H9 (cell line): ENCODE measurements at places on chromosomes 16 and 17. TPM values are rescaled to one million over a fixed set of nuclear protein-coding genes. Genes with fewer than 3 reads are reported as not detected.

- H3K36me3 ChIP-seq = no peaks in the 10 kb centered on the region
- no peaks in the 10 kb centered on the region for H3K4me1 ChIP-seq
- no peak overlapping the region for H3K4me3 ChIP-seq
- no peak for DNase-seq
- H3K27me3 ChIP-seq = no peaks in the 10 kb centered on the region
Measured at GRCh38 chr17:40912486-40913210, 24.8 kb downstream of the KRT23 start.

Gene CHD9NB
- 2.6 and 3.3 TPM in 2 replicates for total RNA-seq

Gene GPR142
- total RNA-seq = 0.33 TPM in 1 of 2 replicates, not detected in the other

DNA sequence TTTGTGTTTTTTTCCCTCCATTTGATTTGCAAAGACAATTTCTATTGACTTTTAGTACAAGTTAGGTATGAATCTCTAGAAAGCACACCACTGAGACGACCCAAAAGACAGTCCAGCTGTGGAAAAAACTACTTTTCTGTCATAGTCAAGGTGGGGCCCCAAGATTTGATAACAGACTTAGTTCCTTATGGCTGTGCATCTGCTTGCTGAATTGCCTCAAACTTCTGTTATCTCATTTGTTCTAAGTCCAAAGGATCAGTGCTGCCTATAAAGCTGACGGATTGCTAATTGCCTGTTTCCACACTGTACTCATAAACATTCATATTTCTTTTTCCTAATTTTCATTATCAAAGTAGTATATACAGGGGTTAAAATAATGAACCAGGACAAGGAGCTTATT lies 180.8 kb downstream of the SPECC1 start:
- peak overlapping the region; percentile 16; the same call in 1 of the 2 replicates for H3K4me3 ChIP-seq
- H3K36me3 ChIP-seq = peaks cover 17% of the 10 kb centered on the region
- H3K27me3 ChIP-seq = no peaks in the 10 kb centered on the region
- peaks cover 21% of the 10 kb centered on the region for H3K4me1 ChIP-seq
- DNase-seq = no peak
- peak overlapping the region; percentile 24 for H3K27ac ChIP-seq

DNA sequence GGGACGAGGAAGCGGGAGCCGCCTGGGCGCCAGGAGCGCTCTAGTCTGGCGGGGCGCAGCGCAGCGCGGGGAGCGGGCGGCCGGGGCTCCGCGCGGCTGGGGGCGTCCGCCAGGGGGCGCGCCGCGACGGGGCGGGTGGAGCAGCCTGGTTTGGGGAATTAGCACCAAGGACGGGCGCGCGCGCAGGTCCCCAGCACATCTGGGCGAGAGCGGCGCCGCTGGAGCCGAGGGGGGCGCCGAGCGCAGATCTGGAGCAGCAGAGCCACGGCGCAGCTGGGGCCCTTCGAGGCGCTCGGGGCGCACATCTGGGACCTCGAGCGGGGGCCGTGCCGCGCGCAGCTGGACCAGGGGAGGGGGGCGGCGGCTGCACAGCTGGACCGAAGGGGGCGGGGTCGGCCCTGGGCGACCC lies at the start of gene NXPH3:
Gene NXPH3, plus strand, starts transcription at position 193 of the 409 bp plus-strand sequence. CDS start 349 bp downstream, outside the sequence.
- DNase-seq = peak; percentile 94
- no peaks in the 10 kb centered on the region for H3K36me3 ChIP-seq
- H3K27me3 ChIP-seq = peaks cover 3% of the 10 kb centered on the region; the same call in 1 of the 2 replicates
- H3K27ac ChIP-seq = no peak within 1 kb of the TSS
- peaks cover 3% of the 10 kb centered on the region; the same call in 1 of the 2 replicates for H3K4me1 ChIP-seq

Gene PRAC1
- not detected in 2 replicates for total RNA-seq

Gene MSLN
- total RNA-seq = 0.22 and 0.31 TPM in 2 replicates

DNA sequence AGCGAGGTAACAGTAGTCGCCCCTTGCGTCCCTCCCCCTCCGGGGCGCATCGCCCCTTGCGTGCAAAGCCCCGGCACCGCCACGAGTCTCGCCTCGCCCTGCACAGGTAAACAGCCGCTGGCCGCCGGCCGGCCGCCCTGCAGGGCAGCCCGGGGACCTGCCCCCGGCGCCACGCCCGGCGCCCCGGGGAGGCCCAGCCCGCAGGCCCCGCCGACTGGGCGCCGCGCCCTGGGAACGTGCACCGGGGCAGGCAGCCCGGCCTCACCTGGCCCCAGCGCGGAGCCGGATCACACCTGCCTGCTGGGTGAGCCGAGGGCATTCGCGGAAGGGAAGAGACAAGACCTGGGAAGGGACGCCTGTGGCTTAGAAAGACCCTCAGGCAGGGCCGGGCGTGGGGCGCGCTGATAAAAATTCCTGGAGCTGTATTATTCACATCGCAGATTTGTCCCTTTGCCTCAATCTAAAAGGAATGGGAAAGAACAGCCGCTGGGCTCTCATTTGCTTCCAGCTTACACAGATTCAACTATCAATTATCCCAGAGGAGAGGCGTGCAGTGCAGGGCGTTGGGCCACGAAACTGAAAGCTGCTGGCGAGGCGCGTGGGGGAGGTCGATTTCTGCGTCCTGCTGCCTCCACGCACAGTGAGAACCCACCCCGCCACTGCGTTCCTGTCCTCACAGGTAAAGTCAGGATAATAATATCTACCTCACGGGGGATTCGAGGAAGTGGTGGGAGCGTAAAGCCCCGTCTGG lies 451.9 kb downstream of the SLC39A11 start:
- no peaks in the 10 kb centered on the region for H3K36me3 ChIP-seq
- H3K27ac ChIP-seq = no peak overlapping the region
- no peaks in the 10 kb centered on the region for H3K4me1 ChIP-seq
- H3K27me3 ChIP-seq = no peaks in the 10 kb centered on the region
- DNase-seq = no peak
- no peak overlapping the region for H3K4me3 ChIP-seq

GRCh38 chr17:73302189-73302588 lies 9.6 kb downstream of the CDC42EP4 start:
- H3K36me3 ChIP-seq = no peaks in the 10 kb centered on the region; the same call in 1 of the 2 replicates
- H3K27ac ChIP-seq = no peak overlapping the region
- no peak for DNase-seq

- H3K36me3 ChIP-seq = 0 out of 2 replicates have a peak, but pooled peaks cover 3% of the 10 kb centered on the region
- DNase-seq = no peak
- no peak overlapping the region for H3K27ac ChIP-seq
- peaks cover 5% of the 10 kb centered on the region for H3K4me1 ChIP-seq
- no peak overlapping the region for H3K4me3 ChIP-seq
Measured at GRCh38 chr16:56910654-56911539, 21.0 kb upstream of the HERPUD1 start.

Gene SLC5A11
- total RNA-seq = 0.15 and 0.22 TPM in 2 replicates

DNA sequence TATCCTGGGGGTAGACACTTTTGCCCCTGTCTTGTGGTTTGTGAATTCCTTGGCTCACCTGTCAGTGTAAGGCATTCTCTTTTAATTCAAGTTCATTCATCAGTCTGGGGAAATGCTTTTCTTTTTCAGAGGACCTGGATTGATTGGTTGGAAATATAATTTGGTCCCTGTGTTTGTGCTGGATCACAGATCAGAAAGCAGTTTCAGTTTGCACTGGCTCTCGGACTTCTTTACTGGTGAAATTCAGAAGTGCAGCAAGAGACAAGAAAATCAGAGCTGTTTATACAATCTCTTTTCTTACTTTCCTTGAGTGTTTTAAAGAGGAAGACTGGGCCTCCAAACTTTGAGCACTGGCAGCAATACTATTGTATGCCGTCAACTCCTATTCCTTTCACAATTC lies 161.8 kb upstream of the KCNJ16 start:
- DNase-seq = no peak
- H3K36me3 ChIP-seq = no peaks in the 10 kb centered on the region
- H3K4me3 ChIP-seq = no peak overlapping the region
- no peak overlapping the region for H3K27ac ChIP-seq
- no peaks in the 10 kb centered on the region for H3K27me3 ChIP-seq

Gene GFAP
- 1.1 and 1.2 TPM in 2 replicates for total RNA-seq

DNA sequence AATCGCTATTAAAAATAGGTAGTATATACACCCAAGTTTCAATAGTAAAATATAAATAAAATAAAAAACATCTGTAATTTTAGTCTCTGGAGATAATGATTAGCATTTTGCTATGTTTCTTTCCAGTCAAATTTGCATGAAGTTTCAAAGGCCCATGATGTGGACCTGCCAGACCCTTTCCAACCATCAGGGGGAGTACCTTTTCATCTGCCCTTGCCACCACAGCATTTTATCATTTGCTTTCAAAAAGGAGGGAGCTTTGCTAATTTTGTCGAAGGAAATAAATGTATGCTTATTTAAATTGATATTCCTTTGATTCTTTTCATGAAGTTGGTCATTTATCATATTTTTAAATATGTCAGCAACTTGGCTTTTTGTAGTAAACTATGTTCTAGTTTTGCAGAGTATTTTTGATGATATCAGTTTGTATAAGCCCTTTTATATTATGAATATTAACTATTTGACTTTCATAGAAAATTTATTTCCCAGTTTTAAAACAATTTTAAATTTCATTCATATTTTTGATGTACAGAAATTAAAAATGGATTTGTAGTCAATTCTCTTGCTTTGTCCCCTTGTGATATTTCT lies 115.2 kb upstream of the NETO2 start:
- H3K4me1 ChIP-seq = no peaks in the 10 kb centered on the region
- peaks cover 12% of the 10 kb centered on the region; the same call in 1 of the 2 replicates for H3K36me3 ChIP-seq
- no peak overlapping the region for H3K4me3 ChIP-seq
- peak; percentile 31 for DNase-seq
- no peaks in the 10 kb centered on the region for H3K27me3 ChIP-seq
- no peak overlapping the region for H3K27ac ChIP-seq
